ENCODE measurements at places on chromosomes 4 and X. TPM values are rescaled to one million over a fixed set of nuclear protein-coding genes. Genes with fewer than 3 reads are reported as not detected.

The NPY2R gene
- 0.53 TPM for polyA plus RNA-seq

The C4orf50 gene
- 0.02 TPM for polyA plus RNA-seq

The CFI gene
- 105 TPM for polyA plus RNA-seq

The ARHGEF6 gene
- 13.8 TPM for polyA plus RNA-seq

The ZNF141 gene
- 54.6 TPM for polyA plus RNA-seq

The ZCCHC18 gene
- 6.1 TPM for polyA plus RNA-seq

The MAGEB1 gene
- polyA plus RNA-seq = not detected

The TSPAN7 gene
- 37.9 TPM for polyA plus RNA-seq

The GUCY1A1 gene
- 78.4 TPM for polyA plus RNA-seq

The RAI2 gene
- polyA plus RNA-seq = 9.5 TPM

The TMEM128 gene
- 49.6 TPM for polyA plus RNA-seq

The ARHGAP36 gene
- 0.15 TPM for polyA plus RNA-seq
